Stimulated activated CD8-positive, alpha-beta memory T cell treated with anti-CD3 and anti-CD28 coated beads, Interleukin-4, amount 100 ng/mL, for 1 hour (primary cell): ENCODE measurements at places on chromosomes 5 and 9.

DNA sequence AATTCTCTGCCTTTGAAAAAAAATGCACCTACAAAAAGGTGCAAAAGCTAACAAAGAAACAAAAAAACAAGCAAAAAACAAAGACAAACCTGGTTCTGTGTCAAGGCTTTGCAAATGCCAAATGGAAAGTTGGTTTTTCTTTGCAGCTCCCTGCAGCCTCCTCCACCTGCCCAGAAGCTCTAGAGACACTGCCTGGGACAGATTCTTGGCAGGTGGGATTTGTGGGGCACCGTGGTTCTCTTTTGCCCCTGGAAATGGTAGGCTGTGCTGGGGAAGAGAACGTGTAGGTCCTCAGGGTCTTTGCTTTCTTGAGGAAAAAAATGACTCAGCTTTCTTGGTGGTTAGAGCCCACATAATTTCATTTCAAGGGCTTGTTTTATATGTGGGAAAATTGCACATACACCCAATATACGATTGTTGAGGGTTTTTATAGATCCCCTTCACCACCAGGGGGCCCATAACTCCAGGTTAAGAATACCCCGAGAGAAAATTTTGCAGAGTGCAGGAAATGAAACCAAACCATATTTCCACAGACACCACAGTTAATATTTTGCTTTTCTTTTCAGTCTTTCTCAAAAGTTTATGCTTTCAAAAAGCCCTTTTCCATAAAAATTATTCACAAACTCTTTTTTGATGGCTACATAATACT, 58.7 kb downstream of the NXNL2 start:
- peak; percentile 16 for DNase-seq

- DNase-seq = no peak
These were observed 81.3 kb downstream of the TNC start for GRCh38 chr9:115036691-115037090.

DNA sequence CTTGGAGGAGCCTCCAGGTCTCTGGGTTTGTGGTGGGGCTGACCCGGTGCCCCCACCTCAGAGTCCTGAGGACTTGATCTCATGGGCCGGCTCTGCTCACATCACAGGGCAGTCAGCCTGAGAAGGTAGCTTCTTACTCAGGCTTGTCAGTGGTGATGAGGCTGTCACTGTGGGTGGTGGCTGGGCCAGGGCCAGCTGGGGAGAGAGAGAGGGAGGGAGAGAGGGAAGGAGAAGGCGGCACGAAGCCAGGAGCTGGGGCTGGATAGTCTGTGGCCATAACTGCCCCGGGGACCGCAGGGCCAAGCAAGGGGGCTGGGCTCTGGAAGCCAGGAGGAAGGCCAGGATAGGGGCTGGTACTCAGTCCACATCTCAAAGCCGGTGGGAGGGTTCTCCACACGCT, 6.5 kb downstream of the NTNG2 start:
- no peak for DNase-seq

GRCh38 chr5:143605403-143606005, 202.0 kb upstream of the NR3C1 start:
- DNase-seq = no peak

DNA sequence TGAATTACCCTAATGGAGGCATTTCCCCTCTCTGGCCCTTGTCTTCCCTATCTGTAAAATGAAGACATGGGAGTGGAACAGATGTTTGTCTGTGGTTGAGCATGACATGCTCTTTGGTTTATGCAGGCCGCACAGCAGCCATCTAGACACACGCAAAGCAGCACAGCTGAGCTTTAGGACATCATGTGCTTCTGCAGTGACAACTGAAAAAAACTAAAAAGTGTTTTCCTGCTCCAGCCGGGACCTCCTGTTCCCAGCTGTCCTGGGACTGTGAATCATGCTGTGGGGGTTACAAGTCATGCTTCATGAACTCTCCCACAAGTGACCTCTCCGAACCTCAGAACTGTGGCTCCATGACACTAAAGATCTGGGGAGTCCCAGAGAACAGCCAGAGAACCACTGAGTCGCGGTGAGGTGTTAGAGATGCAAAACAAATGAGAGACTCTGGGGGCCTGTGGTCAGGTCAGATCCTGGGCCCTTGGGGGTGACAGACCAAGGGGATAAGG, 1.7 kb downstream of the SMIM3 start:
- DNase-seq = no peak
